AG04449 (cell line): ENCODE measurements at places on chromosomes 13 and 19.

DNA sequence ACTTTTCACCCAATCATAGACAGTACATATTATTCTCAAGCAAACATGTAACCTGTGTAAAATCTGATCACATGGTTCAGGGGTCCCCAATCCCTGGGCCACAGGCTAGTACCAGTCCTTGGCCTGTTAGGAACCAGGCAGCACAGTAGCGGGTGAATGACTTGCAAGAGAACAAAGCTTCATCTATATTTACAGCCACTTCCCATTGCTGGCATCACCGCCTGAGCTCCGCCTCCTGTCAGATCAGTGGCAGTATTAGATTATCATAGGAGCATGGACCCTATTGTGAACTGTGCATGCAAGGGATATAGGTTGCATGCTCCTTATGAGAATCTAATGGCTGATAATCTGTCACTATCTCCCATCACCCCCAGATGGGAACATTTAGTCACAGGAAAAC is 133.1 kb downstream of the MAB21L1 start:
- no peak for DNase-seq

- no peak for DNase-seq
Observed at GRCh38 chr13:110664041-110664440, 41.9 kb downstream of the CARS2 start.

DNA sequence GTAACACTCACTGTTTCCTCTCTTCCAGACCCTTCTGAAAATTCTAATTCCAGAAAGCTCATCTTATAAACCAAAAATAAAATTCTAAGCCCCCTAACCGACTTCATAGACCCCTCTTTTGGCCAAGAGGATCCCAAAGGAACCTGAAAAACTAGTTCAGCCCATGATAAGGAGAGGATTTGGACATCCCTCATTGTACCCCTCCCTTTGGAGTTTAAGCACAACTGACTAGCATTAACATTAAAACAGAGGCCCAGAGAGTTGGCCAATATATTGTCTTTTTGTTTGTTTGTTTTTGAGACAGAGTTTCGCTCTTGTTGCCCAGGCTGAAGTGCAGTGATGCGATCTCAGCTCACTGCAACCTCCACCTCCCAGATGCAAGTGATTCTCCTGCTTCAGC is 34.2 kb upstream of the MUC16 start:
- no peak for DNase-seq

- no peak for DNase-seq
Observed at GRCh38 chr13:113028336-113029060, 59.5 kb downstream of the MCF2L start.

- DNase-seq, result no peak
Observed at GRCh38 chr13:110677731-110678545, 28.0 kb downstream of the CARS2 start.
